ENCODE measurements at places on chromosomes 12 and 14.

GRCh38 chr14:33618361-33619105 lies 332.3 kb downstream of the EGLN3 start:
- DNase-seq = no peak

DNA sequence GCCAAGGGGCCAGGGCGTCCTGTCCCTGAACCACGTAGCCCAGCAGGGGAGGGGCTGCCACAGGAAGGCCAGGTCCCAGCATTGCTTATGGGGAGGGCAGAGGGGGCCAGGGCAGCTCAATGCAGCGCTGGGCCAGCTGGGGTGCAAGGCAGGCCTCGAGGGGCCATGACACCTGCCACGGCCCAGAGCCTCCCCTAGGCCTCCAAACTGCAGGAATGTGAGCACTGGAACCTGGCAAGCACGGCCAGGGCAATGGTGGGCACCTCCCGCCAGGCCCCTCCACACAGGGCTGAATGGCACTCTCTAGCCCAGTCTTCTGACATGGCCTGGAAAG lies 32.5 kb upstream of the GPR132 start:
- DNase-seq = no peak

GRCh38 chr12:79555028-79555925 lies 135.5 kb downstream of the PAWR start:
- DNase-seq = peak; percentile 73

- no peak for DNase-seq
Observed at GRCh38 chr12:100156731-100157426, 14.2 kb upstream of the BLTP3B start.

DNA sequence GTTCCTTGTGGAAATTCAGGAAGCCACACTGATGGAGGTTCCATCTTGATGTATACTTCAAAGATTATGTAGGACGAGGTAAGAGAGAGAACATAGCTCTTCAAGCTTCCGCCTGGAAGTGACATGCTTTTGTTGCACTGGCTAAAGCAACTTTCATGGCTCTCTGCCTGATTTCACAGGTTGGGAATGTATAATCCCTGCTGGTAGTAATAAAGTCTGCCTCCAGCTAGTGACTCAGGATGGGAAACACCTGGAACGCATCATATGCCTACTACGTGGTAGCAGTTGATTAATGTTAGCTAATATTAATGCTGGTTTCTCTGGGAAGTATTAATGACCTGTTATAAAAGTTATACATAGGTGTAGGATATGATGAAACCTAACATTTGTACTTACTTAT lies 71.1 kb downstream of the PELI2 start:
- DNase-seq = peak; percentile 79

DNA sequence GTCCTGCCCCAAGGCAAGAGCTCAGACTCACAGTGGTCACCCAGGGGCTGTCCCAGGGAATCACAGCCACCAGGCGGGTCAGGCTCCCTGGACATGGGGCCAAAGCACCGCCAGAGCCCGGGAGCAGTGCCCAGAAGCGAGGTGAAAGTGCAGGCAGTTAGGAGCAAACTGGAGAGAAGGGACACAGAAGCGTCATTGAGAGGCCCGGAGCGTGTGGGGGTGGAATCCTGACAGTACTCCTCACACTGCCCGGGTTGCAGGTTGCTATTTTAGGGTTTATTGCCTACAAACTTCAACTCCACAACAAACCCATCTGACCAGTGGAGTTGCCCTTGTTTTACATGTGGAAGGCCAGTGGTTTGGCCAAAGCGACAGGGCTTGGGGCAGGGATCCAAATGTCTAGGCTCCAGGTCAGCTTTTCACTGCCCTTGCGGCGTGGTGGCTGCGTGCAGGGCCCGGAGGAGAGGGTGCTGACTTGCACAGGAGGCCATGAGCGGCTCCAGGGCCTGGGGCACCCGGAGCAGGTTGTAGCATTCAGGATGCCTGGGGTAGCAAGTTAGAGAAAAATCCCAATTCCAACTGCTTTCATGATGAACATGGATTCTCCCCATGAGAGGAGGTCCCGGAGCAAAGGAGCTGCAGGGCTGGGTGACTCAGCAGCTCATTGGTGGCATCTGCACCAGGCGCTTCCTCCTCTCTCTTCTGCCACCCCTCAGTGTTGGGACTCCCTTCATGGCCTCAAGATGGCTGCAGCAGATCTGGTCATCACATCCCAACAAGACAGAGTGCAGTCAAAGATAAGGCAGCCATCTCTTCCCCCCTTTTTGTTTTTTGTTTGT lies 112.3 kb upstream of the NCOR2 start:
- no peak for DNase-seq

GRCh38 chr14:89468566-89468965 lies 51.5 kb upstream of the FOXN3 start:
- no peak for DNase-seq

DNA sequence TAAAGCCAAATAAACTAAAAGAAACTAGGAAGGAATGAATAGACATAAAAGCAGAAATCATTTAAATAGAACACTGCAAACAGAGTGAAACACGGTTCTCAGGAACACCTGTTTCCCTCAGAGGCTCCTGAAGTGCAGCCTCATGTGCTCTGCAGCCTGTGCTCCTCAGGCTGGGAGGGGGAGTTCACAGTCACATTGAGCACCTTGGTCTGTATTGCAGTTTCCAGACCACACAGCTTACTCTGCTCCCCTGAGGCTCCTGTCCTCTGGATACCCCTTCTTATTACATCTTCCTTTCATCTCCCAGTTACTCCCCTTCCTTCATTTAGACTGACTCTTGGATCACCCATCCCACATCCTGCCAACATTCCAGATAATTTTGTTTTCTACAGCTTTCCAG lies 49.7 kb upstream of the DCD start:
- DNase-seq = no peak

- DNase-seq = peak; percentile 46
Observed at GRCh38 chr14:61652526-61653262, 42.6 kb upstream of the HIF1A start.

GRCh38 chr14:22097586-22098292 lies 424.1 kb upstream of the OR4E1 start:
- DNase-seq = no peak

DNA sequence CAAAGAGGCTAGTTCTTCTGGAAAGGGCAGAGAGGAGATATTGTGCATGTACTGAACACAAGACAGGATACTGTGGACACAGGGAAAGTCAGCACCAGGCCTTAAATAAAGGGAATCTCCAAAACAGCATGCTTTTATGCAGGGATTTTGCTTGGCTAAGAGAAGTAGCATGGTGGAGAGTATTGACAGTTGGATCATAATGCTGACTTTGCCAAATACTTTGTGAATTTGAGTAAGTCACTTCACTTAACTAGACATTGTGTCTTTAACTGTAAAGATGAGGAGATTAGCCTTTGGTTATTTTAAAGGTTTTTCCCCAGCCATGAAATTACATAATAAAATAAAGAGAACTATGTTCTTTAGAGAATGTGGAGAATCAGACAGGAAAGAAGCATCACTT lies 24.5 kb downstream of the GALNT8 start:
- DNase-seq = no peak

DNA sequence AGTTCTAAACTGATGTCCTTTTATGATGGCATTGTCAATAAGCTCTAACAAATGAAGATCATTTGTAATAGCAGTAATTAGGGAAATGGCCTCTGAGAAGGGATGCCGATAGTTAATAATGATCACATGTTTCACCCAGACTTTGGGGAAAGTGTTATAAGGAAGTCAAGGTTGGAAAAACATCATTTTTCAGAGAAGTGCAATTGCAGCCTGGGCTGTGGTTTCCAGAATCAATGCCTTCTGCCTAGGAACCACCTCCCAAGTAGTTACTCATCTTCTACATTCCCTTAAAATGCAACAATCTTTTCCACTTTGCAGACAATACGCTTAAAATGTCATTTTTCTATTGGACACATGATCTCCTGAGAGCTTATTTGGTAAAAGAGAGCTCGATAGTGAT lies 879 bp downstream of the EDDM3A start:
- DNase-seq = no peak

- DNase-seq = peak; percentile 69
Observed at GRCh38 chr12:46371718-46372543, 642 bp downstream of the SLC38A2 start.

- DNase-seq = no peak
Observed at GRCh38 chr12:86723326-86723725, 467.1 kb upstream of the MGAT4C start.

All from AG10803 (cell line).